ENCODE measurements at places on chromosomes 2 and 18.

DNA sequence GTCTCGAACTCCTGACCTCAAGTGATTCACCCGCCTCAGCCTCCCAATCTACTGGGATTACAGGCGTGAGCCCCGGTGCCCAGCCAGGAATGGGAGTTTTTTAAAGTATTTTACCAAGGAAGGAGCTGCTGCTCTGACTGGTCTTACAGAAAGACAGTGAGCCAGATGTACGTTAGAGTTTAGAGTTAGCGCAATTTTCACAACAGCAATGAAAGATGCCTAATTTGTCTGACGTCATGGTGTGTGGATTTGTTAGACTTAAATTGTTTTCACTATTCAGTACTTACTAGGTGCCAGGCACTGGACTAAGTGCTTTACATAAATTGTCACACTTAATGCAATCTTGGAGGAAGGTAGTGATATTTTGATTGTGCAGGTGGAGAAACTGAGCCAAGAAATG is 12.4 kb upstream of the RPL37A start:
- DNase-seq, result no peak

DNA sequence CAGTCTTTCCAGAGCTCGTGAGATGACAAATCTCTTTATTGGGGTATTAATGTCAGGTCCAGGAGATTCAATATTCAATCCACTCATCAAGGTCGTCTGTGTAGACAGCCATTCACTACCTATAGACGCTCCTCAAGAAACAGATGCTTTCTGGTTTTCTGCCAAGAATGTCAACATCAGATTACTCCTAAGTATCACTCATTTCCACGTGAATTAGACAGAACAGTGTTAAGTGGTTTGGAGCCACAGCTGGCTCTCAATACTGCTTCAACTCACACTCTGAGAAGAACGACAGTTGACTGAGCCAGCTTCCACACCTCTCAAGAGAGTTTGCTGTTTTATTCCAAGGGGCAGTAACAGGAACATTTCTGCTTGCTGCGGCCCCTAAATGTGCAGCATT is 113.5 kb upstream of the NEDD4L start:
- no peak for DNase-seq

GRCh38 chr2:121093692-121094091 is 191.3 kb downstream of the TFCP2L1 start:
- DNase-seq, result no peak

DNA sequence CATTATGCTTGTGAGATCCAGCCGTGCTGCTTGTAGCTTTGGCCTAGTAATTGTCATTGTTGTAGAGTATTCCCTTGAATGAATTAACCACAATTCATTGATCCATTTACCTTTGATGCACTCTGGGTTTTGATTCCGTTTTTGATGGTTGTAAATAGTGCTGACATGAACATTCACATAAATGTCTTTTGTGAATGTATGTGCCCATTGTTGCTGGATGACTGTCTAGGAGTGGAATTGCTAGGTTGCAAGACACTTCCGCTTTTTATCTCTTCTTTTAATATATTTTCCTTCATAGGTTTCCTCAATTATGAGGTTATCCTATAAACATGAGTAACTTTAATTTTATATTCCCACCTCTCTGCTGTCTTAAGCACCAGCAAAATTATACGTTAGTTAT is 104.8 kb upstream of the CCDC68 start:
- no peak for DNase-seq

GRCh38 chr2:165633431-165633830 is 160.6 kb downstream of the GALNT3 start:
- no peak for DNase-seq

- no peak for DNase-seq
Observed at GRCh38 chr2:223283771-223284170, 231.8 kb downstream of the KCNE4 start.

DNA sequence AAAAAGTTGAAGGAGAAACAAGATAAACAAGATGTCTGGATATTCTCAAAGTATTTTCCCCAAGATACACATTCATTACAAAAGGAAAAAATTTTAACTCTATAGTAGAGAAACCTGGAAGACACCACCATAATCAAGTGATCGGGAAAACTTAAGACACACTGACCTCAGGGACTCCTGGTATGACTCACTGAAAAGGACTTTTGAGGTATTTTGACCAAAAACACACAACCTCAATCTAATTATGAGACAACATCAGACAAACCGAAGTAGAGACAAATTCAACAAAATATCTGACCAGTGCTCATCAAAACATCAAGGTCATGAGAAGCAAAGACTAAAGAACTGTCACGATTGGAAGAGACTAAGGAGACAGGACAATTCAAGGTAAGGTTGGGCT is 34.7 kb downstream of the LPIN2 start:
- no peak for DNase-seq

DNA sequence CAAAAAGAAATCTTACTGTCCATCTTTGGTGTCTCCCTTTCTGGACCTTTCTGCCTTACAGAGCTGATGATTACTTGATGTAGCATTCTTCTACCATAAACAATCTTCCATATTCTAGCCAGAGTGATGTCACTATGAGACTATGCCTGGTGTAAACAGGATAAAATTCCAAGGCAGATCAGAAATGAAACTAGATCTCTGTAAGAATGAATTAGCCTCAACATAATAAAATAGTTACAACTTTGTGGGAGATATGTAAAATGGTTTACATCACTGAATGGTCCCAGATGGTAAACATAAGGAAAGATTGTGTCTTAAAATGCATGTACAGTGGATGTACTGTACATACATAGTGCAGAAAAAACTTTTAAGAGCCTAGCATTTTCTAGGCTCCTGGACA is 112.3 kb upstream of the ZNF521 start:
- DNase-seq, result no peak

DNA sequence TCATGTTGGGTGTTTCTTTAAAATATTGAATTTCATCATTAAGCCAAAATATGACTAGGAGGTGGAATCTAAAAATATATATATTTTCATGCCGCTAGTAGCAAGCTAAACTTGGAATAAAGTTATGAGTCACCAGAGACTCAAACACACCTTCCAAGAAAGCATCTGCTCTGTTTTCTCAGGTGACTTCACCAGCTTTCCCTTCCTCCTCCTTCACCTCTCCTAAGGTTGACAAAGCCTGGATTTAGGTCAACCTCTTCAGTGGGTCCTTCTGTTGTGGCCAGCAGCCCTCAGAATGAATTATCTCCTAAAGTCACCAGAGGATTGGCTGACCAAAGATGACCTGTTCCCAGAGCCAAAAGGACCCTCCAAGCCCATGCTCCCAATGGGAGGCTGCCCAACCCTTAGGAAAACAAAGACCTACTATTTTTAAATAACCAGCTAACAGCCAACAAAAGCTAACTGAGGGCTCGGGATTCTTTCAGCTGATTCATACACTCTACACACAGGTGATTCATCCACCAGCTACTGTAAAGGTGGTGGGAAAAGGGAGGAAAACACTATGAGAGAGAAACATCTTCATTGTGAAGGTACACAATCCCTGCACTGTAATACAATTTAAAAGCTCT is 113.9 kb downstream of the MYO5B start:
- no peak for DNase-seq

- DNase-seq, result no peak
Observed at GRCh38 chr2:173751245-173751975, 213.8 kb downstream of the SP3 start.

DNA sequence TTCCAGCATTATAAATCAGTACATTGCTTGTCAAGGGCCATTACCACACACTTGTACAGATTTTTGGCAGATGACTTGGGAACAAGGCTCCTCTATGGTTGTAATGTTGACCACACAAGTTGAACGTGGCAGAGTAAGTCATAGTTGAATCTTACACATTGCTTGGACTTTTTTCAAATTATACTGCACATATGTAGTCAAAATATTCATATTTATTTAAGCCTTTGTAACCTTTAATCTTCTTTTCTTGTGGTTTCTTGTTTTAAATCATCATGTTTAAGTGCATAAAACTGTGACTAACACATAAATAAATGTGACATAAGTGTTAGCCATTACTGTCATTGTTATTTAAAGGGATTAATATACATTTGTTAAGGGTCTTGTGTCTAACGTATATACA is 52.1 kb upstream of the EPB41L5 start:
- DNase-seq, result no peak

GRCh38 chr2:238100049-238100820 is at the start of gene ESPNL:
Gene ESPNL (plus strand): TSS chr2:238100340. CDS start chr2:238100420, 80 bp downstream.
- DNase-seq, result peak; percentile 28

GRCh38 chr2:11513319-11513718 is 20.5 kb upstream of the GREB1 start:
- DNase-seq, result no peak

- no peak for DNase-seq
Observed at GRCh38 chr2:44972771-44973535, 31.5 kb downstream of the SIX3 start.

GRCh38 chr2:42076357-42077225 is 28.8 kb downstream of the PKDCC start:
- DNase-seq, result no peak
